ENCODE measurements at places on chromosomes 3 and 15. TPM values are rescaled to one million over a fixed set of nuclear protein-coding genes. Genes with fewer than 3 reads are reported as not detected.

The ZPLD1 gene
- not detected for total RNA-seq

The FEZF2 gene
- total RNA-seq = not detected

The OR4F15 gene
- total RNA-seq = not detected

The TRAT1 gene
- total RNA-seq = 0.88 TPM

The RETNLB gene
- total RNA-seq = not detected

The LRRC28 gene
- total RNA-seq = 44.3 TPM

The ALAS1 gene
- 34.7 TPM for total RNA-seq

The SCN11A gene
- 0.15 TPM for total RNA-seq

The PPCDC gene
- total RNA-seq = 18.9 TPM

The LRRK1 gene
- 18.7 TPM for total RNA-seq

The ACTC1 gene
- 1.6 TPM for total RNA-seq

The CTXN2 gene
- not detected for total RNA-seq

The DCBLD2 gene
- total RNA-seq = 29.6 TPM

The ROBO2 gene
- total RNA-seq = 0.98 TPM

The IL5RA gene
- 0.48 TPM for total RNA-seq

The ZNF717 gene
- 15.0 TPM for total RNA-seq

The GOLGA8T gene
- total RNA-seq = 0.15 TPM

The SPATA12 gene
- total RNA-seq = 0.29 TPM

The ARHGAP31 gene
- total RNA-seq = 19.3 TPM

The CPN2 gene
- 0.16 TPM for total RNA-seq

The SLC9C1 gene
- total RNA-seq = 0.15 TPM

The TGM4 gene
- 0.16 TPM for total RNA-seq

The PFN2 gene
- 65.6 TPM for total RNA-seq

The ROBO1 gene
- 23.6 TPM for total RNA-seq

Data from breast epithelium (tissue), 4 donors.